ENCODE measurements at places on chromosomes 11 and 22. TPM values are rescaled to one million over a fixed set of nuclear protein-coding genes. Genes with fewer than 3 reads are reported as not detected.

CNTN5 gene
- total RNA-seq = not detected

UBQLN3 gene
- not detected for total RNA-seq

CNIH2 gene
- total RNA-seq = 1.5 TPM

CRYBB3 gene
- 0.32 TPM for total RNA-seq

RNF215 gene
- total RNA-seq = 13.3 TPM

FAM168A gene
- 25.9 TPM for total RNA-seq

RPLP2 gene
- 2,169 TPM for total RNA-seq

TRIM29 gene
- total RNA-seq = not detected

TUBGCP6 gene
- total RNA-seq = 56.4 TPM

FUT4 gene
- 8.5 TPM for total RNA-seq

All from T-helper 2 cell treated with Interferon-gamma antibody and Interleukin-4, amounts not matched to agents 100 ng/mL and 5 ng/mL, for 36 hours (primary cell).